ENCODE measurements at places on chromosomes 6 and 20.
A peak's percentile ranks its signal among the peaks of the same experiment; 100 is the strongest.

- DNase-seq = no peak
Observed at GRCh38 chr20:23773127-23773526, 22.4 kb upstream of the CST1 start.

DNA sequence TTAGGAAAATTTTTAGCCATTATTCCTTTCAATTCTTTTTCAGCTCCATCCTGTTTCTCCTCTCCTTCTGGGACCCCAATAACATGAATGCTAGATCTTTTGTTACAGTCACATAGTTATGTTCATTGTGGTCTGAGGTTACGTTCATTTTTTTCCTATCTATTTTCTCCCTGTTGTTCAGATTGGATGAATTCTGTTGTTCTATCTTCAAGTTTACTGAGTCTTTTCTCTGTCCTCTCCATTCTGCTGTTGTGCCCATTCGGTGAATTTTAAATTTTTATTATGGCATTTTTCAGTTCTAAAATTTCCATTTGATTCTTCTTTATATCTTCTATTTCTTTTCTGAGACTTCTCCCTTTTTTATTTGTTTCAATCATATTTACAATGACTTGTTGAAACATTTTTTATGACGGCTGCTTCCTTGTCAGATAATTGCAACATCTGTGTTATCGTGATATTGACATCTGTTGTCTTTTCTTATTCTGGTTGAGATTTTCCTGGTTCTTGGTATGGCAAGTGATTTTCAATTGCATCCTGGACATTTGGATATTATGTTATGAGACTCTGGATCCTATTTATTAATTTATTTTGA, 12.6 kb upstream of the DDR1 start:
- DNase-seq = no peak

DNA sequence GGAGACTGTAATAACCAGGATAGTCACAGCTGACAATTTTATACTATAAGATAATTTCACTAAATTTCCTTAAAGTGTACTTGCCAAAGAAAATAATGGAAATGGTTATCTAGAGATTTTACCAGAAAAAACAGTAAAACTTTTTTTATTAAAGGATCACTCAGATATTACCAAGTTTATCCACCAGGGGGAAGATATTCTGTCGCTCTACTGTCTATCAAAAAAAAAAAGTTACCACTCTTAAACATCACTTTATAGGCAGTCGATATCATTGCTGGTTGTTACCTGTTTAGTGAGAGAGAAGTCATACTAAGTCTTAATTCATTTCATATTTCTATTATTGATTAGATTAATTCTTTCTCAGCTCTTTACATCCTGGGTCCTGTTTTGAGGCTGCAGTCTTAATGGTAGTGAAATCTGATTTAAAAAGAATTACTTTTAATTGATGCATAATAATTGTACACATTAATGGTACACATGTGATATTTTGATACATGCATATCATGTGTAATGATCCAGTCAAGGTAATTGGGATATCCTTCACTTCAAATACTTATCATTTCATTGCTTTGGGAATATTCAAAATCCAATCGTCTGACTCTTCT, 18.9 kb downstream of the L3MBTL3 start:
- DNase-seq = peak; percentile 49

GRCh38 chr6:13681305-13682061, 30.2 kb downstream of the RANBP9 start:
- peak; percentile 72 for DNase-seq

GRCh38 chr6:41049521-41049920, 3.5 kb upstream of the APOBEC2 start:
- no peak for DNase-seq

GRCh38 chr6:150592377-150592995, 7.2 kb upstream of the PLEKHG1 start:
- DNase-seq = no peak

- peak; percentile 39 for DNase-seq
Observed at GRCh38 chr20:63977739-63978276, 1.6 kb downstream of the SAMD10 start.

- DNase-seq = peak; percentile 30
Observed at GRCh38 chr6:37134396-37135191, 35.4 kb upstream of the PIM1 start.

DNA sequence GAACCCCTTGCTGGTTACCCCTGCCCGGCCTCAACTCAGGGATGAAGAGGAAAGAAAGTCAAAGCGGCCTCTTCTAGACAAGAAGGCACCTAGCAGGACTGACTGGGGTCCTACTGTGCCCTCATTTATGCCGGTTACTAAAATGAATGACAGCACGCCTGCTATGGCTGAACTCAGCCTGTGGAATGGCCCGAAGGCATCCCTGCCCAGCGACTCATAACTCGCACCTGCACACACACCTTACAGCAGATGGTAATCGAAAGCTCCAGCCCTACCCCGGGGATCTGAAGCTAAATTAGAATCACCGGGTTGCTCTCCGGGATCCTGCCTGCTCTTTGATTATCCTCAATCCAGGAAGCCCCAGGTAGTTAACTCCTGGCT, 747 bp upstream of the TXNDC5 start:
- DNase-seq = no peak

DNA sequence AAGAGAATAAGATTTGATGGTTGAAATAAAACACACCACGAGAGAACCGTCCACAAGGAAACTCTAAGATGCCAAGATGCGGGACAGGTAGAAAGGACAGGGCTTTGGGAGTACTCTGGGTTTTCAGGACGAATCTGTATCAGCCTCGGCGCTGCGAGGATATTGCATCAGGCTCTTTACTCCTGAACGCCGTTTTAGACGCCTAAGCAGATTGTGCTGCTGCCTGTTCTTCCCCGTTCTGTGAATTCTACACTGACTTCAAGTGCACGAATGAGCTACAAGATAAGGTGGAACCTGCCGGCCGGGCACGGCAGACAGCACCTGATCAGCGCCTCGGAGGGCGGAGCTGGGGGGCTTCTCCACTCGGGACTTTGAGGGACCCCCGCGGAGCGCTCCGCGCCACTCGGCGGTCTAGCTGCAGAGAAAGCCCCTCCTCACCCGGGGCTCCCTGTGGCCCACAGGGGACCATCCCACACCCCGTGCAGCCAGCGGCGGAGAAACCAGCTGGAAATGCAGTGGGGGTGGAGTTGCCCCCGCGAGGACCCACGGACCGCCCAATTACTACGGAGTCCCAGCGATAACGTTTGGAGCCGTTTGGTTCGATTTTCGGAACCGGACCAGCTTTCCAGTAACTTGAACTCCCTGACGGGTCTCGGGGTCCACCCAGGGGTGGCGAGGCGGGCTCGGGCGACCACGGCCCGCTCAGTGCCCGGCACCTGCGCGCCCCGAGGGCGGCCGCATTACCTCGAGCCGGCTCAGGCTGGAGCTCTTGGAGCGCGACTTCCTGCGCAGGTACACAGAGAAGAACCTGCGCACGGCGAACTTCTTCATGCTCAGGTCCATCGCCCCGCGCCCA, 646 bp downstream of the RPS6KA2 start:
- peak; percentile 24 for DNase-seq

DNA sequence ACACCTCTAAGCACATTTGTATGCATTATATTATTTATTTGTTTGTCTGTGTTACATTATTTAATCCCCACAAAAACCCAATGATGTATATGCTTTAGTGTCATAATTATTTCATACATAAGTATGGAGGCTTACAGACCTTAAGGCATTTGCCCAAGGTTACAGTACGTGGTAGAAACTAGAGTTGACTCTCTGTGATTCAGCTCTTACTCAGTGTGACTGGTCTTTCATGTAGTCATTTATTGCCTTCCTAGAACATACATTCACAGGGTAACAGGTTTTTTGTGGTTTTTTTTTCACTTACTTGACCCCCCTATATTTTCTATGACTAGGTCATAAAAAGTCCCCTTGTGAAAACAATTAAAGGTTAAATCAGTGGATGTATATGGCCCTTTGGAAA, 566.8 kb downstream of the TFAP2A start:
- DNase-seq = no peak

GRCh38 chr6:159880412-159880975, 10.3 kb upstream of the MAS1 start:
- no peak for DNase-seq

DNA sequence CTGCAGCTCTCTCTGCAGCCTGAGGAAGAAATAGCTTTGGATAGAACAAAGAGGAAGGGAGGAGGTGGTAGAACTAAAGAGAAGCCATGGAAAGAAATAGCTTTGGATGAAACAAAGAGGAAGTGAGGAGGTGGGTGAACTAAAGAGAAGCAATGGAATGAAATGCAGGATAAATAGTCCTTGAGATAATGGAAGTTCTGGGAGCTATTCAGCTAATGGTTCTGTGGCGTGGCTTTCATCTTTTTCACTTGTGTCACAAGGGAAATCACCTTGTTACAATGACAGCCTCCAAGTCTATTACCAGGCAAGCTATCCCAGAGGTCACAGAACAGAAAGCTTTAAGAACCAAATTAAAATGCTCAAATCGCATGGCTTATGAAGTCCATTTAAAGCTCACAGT, 141.3 kb upstream of the ARG1 start:
- DNase-seq = no peak

DNA sequence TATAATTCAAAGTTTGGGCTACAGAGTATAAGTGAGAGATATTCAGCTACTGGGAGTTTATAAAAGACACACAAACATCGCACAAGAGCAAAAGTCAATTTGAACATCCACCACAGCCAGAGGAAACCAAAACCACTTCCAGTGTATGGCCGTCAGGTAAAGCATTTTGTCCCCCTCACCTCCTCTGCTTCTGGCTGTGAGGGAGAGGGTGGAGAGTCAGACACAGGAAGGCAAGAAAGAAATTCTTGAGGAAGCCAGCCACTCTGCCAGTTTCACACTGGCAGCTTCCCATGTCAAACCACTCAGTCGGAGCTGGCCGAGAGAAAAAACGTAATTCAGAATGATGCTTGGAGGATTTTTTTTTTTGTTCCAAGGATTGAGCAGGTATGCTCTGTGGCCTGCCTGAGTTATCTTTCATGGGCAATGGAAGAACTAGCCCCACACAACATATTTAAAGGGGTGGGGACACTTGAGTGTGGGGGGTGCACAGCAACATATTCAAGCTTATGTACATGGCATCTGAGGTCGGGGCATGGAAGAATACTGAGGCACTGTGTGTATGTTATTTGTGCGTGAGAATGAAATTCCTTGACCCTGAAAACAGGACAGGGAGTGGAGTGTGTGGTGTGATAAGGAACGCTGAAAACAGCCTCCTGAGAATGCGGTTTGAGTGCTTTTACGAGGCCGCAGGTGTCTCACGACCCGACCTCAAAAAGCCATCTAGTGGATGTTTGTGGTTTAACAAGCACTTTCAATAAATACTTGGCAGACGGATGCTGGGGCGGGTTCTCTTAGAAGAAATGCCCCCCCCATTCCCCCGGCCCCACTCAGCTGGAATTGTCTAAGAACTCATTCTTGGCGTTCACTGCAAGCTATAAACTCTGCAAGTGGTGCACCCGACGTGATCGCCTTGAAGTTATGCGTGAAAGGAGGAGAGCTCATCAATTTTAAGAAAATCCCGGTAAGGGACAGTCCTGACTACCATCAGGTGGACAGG, 27.5 kb upstream of the ZBTB22 start:
- peak; percentile 84 for DNase-seq

DNA sequence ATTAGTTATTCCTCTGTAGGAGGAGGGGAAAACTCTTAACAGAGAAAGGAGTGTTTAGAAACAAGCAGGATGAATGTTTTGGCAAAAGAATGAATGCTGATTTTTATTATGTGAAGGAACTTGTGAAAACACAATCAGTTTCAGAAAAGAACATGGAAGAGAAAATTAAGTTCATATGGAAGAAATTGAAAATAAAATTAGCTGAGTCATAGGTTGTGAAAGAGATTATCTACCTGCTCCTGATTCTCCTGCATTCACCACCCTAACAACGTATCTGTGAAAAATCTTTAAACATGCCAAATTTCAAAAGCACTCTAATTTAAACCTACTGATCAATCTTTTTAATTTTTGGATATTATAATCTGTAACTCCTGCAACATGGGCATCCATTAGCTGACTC, 227.3 kb upstream of the RSPO3 start:
- no peak for DNase-seq

DNA sequence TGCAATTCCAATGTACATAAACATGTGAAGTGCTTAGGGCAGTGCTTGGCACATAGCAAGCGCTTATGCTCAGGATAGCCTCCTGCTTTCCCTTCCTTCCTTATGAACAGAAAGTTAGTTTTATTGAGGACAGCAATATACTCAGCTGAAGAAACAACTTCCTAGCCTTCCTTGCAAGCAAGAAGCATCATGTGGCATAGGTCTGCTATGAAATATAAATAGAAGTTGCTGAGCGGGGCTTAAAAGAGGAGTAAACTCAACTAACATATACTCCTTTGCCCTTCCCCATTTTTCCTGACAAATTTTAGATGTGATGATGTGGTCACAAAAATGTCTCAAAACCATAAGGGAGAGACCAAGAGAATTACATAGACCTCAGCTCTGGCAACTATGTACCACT, 98.9 kb downstream of the KIF16B start:
- no peak for DNase-seq

GRCh38 chr6:133512410-133513016, 271.4 kb downstream of the EYA4 start:
- no peak for DNase-seq

GRCh38 chr6:152293404-152293803, 343.8 kb downstream of the SYNE1 start:
- no peak for DNase-seq

- no peak for DNase-seq
Observed at GRCh38 chr6:125966569-125966968, 10.0 kb downstream of the HINT3 start.

GRCh38 chr6:15421945-15422733, 176.3 kb downstream of the JARID2 start:
- no peak for DNase-seq

DNA sequence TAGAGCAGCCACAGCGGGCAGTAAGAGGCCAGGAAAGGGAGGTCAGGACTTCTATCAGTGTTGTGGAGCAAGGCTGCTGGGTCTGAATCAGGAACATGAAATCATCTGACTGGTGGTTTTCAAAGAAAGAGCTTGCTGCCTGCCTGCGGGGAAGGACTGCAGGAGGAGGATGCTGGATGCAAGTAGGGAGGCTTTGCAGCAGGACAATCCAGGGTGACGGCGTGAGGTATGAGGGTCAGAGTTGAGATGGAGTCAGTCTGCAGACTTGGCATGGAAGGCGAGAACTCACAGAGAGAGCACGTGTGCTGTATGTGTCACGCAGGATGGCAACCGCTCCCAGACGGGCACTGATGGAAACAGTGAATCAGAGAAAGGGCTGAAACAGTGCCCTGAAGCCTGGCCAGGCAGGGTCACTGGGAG, 59.2 kb upstream of the CD93 start:
- DNase-seq = peak; percentile 19

DNA sequence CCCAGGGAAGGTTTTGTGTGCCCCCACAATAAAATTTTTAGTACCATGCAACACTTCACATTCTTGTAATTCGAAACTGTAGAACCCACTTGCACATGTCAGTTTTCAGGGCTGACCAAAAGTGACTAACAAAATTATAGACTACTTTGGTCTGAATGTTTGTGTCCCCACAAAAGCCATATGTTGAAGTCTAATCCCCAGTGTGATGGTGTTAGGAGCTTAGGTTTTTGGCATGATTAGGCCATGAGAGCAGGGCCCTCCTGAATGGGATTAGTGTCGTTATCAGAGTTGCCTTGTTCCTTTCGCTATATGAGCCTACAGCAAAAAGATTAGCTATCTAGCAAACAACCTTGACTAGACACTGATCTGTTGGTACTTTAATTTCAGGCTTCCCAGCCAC, 49.0 kb upstream of the TENT5A start:
- DNase-seq = no peak

Measured in CD4-positive, alpha-beta T cell treated with Interleukin-4 for 1 hour (primary cell).